ENCODE measurements at places on chromosomes 5 and 9.
A peak's percentile ranks its signal among the peaks of the same experiment; 100 is the strongest.

- no peak for DNase-seq
Measured at GRCh38 chr9:136036050-136036449, 59.0 kb downstream of the NACC2 start.

GRCh38 chr9:131732636-131733289, 7.1 kb downstream of the RAPGEF1 start:
- DNase-seq: peak; percentile 62

DNA sequence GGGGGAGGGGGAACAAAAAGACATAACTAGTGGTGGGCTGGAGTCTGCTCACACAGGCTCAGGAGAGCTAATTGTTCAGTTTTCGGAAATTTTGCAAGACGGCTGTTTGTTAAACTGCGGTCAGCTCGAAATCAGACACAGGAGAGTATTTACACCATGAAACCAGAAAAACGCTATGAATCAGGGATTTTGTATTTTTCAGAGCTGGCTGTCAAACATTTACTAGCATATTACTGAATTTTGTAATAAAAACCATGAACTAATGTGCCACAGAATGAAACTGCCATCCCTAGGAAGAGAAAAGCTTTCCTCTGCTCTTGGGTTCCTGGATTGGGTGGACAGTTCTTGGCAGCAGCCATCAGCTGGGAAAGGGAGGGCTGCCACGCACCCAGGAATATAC, 45.3 kb downstream of the TRPM3 start:
- no peak for DNase-seq

- no peak for DNase-seq
Measured at GRCh38 chr9:119074017-119074416, 295.2 kb downstream of the BRINP1 start.

DNA sequence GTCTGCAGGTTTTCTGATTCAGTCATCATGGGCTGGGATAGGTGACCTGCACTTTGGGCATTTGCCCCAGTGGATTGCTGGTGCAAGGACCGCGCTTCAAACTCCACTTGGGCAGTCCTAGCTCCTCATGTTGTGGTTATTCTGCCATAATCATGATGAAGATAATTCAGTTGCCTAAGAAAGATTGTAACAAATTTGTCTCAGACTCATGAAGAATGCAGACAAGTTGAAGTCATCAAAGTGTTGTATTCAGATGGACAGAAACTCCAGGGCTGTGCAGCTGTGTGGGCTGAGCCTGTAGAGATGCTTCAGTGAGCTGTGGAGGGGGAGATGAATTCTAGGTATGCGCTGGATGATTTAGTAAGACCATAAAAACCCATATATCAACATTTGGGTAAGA, 38.5 kb downstream of the TARS1 start:
- no peak for DNase-seq

DNA sequence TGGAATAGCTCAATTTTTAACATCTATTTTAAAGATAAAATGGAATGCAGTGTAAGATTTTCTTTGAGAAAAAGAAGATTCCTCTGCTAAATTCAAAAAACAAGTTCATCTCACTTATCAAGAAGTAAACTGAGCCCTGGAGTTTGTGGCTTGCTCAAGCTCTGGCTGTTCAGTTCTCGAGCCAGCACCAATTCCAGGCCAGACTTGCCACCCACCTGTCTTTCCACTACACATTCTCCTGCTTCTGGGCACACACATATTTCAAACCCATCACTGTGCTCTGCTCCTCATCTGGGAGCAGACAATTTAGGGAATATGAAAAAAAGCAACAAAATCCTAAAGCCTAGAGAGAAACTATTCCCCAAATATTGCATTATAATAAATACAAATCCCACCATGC, 424.5 kb downstream of the ENC1 start:
- DNase-seq: no peak

DNA sequence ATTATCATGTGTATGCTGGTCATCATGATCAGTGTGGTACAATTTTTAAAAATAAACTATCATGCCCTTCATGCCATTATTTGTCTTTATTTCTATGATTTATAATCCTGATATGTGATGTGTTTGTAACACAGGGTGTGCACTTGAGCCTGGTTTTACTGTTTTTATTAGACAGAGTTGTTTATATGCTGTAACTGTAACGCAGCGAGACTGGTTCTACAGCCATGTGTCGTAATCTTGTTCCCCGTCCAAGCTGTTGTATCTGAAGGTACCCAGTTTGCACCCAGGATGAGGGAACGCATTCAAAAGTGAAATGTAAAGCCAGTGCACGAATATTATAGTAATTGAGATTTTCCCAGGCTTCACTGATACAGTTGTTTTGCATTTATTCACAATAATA, 28.2 kb downstream of the SNX18 start:
- DNase-seq: no peak

- DNase-seq: peak; percentile 29
Measured at GRCh38 chr5:127492854-127493738, 24.3 kb upstream of the PRRC1 start.

DNA sequence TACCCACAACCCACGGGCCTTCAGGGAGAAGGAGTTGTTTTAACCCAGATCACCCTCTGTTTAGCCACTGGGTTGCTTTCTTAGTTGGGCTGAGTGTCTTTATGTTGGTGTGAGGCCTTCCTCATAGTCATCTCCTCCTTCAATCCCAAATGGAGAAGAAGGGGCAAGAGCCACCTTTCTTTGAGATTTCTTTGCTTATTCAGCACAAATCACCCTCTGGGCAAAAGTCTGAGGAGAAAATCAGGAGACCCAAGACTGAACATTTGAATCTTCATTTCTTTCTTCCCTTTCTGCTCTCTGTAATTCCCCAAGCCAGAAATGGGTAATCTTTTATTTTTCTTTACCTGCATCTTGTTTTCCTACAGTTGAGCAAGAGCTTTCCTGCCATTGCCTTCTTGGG, 329.0 kb downstream of the TLE4 start:
- no peak for DNase-seq

DNA sequence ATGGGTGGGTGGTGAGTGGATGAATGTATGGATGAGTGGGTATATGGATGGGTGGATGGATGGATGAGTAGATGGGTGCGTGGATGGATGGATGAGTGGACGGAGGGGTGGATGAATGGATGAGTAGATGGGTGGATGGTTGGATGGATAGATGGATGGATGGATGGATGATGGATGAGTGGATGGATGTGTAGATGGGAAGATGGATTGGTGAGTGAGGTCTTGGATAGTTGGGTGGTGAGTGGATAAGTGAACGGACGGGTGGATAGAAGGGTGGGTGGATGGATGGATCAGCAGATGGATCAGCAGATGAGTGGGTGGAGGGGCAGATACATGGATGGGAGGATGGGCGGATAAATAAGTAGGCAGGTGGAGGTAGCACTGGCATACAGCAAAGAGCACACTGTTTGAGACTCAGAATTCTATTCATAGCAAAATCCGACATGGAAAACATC, 163.5 kb downstream of the C9orf50 start:
- no peak for DNase-seq

- DNase-seq: no peak
Measured at GRCh38 chr9:105994970-105995369, 300.6 kb downstream of the TMEM38B start.

GRCh38 chr9:14670718-14671117, 22.5 kb downstream of the ZDHHC21 start:
- DNase-seq: no peak

DNA sequence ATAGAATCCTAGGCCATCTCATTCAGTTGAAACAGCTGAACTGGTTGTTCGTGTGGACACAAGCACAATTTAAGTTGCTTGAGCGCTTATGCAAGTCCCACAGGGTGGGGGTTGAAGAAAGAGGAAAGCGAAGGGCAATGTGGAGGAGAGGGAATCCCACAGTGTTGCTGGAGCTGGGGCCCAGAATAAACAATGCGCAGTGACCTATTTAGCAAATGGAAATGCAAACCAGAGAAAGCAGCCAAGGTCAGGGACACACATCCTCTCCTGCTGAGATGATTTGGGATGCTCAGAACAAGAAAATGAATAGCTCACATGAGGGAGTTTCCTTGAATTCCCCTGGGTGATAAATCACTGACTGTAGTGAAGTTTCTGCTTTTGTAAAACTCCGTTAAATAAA, 838.3 kb downstream of the TLE4 start:
- DNase-seq: no peak

DNA sequence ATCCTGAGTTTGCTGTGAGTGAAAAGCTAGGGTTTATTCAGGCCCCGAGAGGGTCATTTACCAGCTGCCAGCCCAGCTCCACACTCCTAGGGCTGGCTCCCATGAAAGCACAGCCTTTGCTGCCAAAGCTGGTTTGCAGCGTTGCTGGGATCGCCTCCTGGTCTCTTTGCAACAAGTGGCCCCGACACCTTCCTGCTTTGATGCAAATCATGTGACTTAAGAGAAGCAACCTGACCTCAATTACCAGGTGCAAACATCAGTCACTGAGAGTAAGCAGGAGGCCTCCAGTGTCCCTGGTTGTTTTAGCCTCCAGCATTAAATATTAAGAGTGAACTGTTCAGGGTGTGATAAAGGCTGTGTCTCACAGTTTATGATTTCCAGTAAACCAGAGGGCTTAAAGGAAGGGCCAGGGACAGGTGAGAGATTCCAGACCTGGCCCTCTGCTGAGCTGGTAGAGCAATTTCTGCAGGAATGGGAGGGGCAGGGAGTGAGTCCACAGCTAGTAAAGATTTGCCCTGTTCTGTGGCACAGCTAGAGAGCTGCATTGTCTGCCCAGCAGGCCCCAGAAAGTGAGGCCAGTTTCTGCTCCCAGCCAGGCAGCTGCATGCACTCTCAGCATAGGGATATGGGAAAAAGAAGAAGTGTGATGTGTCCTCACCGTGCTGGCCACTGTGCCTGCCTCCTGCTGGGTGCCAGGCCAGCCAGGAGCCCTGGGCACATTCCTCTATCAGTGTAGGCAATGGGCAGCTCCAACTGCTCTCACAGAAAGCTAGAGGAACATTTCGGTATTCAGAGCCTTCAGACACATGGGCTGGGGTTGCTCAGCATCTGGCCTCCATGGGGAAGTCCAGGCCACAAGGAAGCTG, 58.0 kb downstream of the SLC22A5 start:
- DNase-seq: peak; percentile 80

DNA sequence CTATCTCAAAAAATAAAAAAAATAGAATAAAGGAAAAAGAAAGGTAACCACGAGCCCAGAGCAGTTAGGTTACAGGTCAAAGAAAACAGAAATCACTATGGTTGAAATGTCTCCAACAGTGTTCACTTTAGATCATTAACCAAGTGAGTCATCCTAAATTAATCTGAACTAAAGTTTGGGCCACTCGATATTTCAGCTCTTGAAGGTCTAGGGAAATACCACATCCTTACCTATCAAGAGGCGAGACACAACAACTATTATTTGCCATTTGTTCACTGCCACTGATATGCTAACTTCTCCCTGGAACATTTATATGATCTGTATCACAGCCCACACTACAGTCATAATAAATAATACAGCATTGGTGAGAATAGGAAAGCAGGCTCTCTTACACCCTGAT, 111.3 kb upstream of the NR5A1 start:
- DNase-seq: no peak

- no peak for DNase-seq
Measured at GRCh38 chr9:107683566-107683965, 194.0 kb upstream of the KLF4 start.

DNA sequence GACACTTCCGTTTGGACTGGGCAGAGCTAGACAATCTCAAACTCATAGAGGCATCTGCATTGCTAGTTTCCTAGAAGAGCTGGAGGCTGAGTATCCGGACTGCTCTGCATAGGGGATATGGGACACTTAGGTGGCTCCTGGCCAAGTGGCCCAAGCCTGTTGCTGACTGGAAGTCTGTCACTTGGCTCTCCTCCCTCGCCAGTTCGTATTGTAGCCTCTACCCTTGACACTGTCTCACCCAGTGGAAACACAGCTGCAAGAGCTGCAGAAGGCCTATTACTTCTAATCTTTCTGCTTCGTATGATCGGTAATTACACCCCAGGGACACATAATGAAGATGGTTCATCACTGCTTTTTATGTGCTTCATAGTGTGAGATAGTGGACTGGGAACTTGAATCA, 34.7 kb downstream of the ITGA1 start:
- DNase-seq: no peak

DNA sequence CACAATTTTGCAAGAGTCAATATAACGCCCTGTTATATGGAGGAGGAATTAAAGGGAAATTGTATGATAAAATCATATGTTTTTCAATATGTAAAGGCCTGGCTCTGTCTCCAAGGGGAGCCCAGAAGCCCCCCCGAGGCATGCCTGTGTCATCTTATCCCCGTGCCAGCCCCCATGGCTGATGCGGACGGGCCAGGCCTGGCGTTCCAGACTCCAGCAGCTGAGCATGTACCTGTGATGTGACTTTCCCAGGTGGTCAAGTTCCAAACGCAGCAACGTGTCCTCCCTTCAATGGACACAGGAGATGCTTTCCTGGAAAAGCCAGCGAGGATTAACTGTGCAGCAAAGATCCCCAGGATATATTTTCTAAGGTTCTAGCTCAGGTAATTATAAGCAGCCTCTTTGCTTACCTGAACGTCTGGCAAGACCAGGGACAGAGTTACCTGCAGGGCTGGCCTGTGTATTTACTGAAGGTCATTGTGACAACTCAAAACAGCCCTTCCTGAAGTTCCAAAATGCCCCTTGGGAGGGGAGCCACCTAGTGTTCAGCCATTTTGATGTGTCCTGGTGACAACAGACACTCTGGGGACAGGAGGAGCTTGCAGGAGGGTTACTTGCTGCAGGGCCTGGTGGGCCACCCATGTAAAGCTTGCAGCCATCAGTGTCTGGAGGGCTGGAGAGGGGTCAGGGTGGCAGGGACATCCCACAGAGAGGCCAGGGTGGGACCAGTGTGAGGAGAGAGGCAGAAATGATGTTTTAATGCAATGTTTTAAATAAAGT, 53.3 kb upstream of the RNU6ATAC start:
- no peak for DNase-seq

- no peak for DNase-seq
Measured at GRCh38 chr5:10351199-10351905, 2.1 kb upstream of the MARCHF6 start.

DNA sequence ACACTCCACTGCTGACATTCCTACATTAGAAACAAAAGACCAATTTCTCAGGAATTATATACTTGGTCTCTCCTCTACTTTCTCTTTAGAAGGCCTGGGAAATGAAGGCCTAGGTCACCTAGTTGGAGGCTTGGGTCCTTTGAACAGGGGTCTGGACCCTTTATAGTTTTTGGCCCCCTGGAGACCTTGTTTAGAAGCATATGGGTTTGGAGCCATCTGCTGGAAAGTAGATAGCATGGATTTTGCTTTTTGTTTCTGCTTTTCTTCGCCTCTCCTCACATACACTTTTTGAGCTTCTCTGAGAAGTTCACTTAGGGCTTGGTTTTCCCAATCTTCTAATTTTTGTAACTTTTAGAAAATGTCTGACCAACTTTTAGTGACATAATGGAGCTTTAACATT, 67.1 kb upstream of the CDK20 start:
- no peak for DNase-seq

- no peak for DNase-seq
Measured at GRCh38 chr9:38015266-38015665, 53.8 kb downstream of the SHB start.

DNA sequence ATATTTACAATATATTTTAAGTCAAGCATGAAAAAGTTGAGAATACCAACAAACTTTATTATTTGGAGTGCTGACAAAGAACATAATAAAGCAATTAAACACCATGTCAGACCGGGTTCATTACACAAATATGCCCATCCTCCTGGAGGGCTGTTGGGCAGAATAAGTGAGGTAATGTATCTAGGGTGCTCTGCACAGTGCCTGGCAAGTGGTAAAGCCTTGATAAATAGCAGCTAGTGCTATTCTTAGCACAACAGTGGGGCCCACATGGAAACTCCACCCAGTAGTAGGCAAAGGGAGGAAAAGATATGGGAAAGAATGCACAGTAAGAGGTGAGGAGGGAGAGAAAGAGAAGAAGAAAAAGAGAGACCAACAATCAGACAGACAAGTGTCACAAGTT, 97.7 kb downstream of the SLC1A3 start:
- DNase-seq: no peak

GRCh38 chr5:84378961-84379360, 5.7 kb downstream of the EDIL3 start:
- DNase-seq: no peak
